Right kidney (tissue), 9 donors: ENCODE measurements at places on chromosomes 6 and 20.

DNA sequence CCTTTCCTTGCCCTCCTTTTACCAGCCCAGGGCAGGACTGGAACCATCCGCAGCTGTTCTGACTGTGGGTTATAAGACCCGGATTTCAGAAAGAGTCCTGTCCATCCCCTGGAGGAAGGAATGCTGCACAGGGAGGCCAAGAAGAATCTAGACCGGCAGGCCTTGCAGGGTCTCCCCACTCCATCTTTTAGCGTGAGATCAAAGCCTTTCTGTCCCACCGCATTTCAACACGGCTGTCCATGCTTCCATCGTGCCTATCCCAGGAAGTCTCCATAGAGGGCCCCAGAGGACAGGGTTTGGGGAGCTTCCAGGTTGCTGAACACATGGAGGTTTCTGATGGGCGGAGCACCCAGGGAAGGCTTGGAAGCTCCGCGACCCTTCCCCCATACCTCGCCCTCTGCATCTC, 79.3 kb upstream of the AGPAT4 start:
- DNase-seq: no peak

DNA sequence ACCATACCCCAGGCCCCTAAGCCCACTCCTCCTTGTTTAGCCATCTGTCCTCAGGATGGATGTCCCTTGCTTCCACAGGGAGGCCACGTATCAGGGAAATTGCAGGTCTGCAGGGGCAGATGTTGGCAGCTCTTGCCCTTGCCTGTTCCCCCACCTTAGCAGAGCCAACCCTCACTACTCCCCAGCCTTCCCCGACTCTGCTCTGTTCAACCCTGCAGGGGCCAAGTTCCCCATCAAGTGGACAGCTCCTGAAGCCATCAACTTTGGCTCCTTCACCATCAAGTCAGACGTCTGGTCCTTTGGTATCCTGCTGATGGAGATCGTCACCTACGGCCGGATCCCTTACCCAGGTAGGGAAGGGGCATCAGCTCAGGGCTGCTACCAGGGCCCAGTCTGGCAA, 10.7 kb upstream of the TM9SF4 start:
- DNase-seq: no peak

- no peak for DNase-seq
These were observed 3.6 kb downstream of the PPP1R14C start for GRCh38 chr6:150146436-150146835.

DNA sequence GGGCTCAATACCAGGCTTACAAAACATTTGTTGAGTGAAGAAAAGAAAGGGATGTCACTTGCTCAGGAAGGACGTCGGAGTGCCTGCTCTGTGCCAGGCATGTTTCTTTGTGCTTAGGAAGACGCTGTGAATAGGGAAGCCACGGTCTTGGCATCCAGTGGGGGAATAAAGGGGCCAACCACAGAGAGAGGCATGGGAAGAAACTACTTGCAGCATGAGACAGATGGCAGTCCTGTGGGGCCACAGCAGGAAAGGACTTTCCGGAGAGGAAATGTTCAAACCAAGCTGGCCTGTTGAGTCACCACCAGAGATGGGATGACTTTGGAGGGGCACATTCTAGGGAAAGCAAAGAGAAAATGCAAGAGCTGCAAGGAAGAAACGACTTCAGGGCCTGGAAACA, 173.2 kb downstream of the CDH26 start:
- no peak for DNase-seq

- no peak for DNase-seq
These were observed 721.1 kb upstream of the CITED2 start for GRCh38 chr6:140095532-140095931.

DNA sequence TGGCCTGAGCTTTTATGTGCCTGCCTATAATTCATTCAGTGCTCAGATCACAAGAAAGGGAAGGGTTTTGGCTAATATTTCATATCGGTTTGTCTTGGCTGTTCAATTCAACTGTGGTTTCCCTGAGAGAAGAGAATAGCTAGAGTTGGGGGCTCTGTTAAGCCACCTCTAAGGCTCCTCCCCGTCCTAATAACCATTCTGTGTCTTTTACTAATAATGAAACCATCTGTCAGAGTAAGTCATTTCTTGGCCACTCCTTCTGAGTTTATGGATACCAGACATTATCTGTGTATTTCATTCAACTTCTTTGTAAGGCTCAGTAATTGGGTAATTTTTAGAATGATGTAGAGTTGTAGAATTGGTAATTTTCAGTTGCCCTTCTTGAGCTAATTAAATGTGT, 5.2 kb downstream of the STX11 start:
- no peak for DNase-seq

DNA sequence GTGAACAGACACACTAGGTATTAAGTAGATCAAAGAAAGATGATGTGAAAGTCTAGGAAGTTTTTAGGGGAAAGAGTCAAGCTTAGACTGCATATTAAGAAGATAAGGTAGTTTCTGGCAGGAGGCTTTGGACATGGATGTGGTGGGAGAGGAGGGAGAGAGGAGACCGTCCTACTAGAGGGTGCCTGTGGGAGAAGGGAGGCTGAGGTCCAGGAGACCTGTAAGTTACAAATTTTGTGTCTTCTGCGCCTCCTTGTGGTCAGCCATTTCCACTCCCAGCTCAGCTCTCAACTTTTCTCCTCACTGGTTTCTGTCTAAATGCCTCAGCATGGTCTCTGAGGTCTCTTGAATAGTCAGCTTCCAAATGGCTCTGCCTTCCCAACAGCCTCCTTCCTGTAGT, 193.5 kb downstream of the UNC5CL start:
- peak; percentile 26 for DNase-seq
